ENCODE measurements at places on chromosomes 16 and 17.

- no peak for DNase-seq
Measured at GRCh38 chr17:2974347-2974746, 89.1 kb downstream of the OR1D5 start.

DNA sequence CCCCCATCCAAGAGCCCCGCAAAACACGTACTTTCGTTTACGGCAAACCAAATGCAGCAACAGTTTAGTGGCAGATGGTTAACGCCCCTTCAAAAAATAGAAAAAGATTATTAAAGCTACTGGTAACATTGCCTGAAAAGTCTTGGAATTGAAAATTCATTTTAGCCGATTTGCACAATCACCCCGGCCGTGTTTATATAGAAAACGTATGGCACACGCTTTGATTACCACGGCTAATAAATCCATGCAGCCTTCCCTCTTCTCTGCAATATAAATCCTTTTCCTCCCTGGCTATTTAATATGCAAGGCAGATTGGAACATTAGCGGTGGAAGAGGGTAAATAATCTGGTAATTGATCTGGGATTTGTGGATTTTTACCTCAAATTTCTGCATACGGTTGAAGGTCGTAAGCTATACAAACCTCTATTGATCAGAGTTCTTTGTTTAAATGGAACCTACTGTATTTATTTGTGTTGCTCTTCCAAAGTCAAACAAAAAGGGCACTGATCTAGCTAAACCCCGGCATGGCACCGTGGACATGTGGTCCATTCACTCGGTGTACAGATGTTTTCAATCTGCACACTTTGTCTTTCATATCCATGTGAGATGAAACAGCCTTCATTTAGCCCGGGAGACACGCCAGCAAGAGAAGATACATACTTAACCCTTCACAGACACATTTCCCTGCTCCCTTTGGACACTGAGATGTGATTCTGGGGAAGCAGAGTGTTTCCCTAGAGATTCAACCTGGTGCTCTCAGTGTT lies 238.1 kb upstream of the MAF start:
- no peak for DNase-seq

DNA sequence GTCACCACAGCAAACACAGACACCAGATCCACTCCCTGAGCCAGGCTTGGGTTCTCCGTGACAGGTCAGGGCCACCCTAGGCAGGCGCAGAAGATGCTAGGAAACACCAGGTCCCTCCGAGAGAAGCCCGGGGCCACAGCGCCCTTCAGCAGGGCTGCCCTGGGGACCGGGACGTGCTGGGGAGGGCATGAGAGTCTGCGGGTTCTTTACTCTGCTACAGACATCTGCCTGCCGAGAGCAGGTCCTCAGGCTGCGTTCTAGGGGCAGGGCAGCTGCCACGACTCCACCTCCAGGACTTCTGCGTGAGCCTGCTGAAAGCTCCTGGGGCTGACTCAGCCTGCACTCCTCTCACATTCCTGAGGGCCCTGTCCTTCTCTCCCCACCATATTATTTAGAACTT lies 11.4 kb downstream of the MYLK3 start:
- no peak for DNase-seq

DNA sequence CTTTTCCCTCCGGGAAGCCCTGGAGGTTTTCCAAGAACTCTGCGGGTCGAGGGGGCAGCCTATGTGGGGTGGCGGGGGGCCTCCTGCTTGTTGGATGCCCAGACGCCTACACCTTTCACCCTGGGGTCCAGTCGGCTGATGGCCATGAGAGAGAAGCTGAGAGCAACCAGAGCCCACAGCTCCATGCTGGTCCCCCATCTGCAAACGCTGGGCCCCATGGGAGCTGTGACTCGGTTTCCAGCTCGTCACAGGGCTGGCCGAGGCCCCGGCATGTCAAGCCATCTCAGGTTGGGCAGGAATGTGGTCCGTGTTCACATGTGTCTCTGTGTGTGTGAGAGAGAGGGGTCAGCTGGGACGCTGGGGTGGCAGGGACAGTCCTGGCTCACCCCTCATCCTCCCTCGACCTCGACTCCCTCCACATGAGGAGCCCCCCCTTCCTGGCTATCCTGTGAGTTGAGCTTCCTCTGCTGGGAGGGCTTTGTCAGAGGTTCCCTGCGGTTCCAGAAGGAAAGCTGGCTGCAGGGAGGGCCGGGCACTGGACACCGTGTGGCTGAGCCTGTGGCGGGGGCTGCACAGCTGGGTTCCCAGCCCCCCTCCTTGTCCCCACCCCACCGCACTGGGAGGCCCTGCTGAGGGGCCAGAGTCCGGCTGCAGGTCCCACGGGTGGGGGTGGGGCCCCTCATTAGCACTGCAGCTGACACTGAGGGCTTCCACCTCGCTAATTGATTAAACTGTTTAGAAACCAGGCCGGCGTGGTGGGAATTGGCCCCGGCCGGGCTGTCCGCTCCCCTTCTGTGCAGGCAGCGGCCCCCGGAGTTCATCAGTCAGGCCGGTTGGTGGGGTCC lies 19.1 kb downstream of the METRNL start:
- DNase-seq: no peak

GRCh38 chr16:17431968-17432625 lies 38.7 kb downstream of the XYLT1 start:
- no peak for DNase-seq

GRCh38 chr16:3922241-3922640 lies 41.7 kb upstream of the CREBBP start:
- DNase-seq: no peak

- no peak for DNase-seq
Measured at GRCh38 chr17:9842057-9842758, 16.5 kb downstream of the GLP2R start.

DNA sequence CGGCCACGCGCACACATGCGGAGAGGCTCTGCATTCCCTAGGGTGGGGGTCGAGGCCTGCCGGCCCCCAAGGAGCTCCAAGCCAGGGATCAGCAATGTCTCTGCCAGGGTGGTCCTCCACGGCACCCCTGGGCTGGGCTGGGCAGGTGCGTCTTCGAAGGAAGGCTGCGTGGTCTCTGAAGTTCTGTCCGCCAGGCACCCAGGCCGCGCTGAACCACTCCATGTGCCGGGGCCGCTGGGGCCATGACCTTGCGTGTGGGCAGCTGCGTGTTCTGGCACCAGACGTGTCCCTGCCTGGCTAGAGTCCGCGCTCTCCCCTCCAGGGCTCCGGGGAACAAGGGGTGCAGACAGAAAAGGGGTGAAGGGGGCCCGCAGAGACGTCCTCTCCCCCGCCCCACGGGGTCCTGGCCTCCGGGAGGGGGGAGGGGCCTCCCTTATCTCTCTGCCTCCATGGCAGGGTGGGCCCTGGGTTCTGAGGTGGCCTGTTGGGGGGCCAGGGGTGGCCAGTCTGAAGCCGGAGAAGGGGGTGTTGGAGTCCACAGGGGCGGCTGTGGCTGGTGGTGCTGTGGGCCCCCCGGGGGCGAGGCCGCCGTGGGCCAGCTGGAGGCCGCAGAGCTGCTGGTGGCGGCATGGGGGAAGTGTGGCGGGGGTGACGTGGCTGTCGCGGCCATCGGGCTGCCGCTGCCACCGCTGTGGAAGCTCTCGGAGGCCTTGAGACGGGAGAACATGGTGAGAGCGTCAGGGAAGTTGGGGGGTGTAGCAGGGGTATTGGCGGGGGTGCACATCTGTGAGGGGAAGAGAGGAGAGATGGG lies 5.3 kb downstream of the UBALD1 start:
- DNase-seq: no peak

DNA sequence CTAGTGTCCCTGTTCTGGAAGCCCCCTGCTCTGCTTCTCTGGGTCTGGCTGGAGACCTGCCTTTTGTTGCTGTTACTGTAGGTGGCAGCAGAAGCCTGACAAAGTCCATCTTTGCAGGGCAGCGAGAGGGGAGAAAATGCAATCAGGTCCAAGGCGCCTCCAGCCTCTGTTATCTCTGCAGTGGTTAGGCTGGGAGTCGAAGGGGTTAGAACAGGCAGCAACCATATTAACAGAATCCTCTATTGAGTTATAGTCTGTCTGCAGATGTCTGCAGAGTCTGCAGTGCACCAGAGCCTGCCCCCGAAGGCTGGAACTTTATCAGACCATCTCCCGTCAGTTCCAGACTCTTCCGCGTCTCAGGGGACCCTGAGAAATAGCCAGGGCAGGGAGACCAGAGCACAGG lies 404.9 kb upstream of the EEF2KMT start:
- DNase-seq: no peak

GRCh38 chr17:78497115-78497540 lies 80.1 kb downstream of the DNAH17 start:
- peak; percentile 31 for DNase-seq

DNA sequence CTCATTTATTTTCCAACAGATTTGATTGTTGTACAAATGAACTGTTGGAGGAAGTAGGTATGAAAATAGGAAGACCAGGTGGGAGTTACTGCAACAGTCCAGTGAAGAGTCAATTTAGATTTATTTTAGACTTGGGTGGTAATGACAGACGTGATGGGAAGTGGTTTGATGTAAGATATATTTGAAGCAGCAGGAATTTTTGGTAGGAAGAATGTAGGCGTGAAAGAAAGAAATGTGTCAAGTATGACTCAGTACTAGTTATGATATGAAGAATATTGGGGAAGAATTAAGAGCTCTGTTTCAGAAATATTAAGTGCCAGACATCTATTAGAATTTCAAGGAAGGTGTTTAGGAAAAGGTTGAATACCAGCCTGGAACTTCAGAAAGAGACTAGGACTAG lies 247.9 kb upstream of the AXIN2 start:
- no peak for DNase-seq

GRCh38 chr16:53482123-53482522 lies 20.9 kb downstream of the AKTIP start:
- DNase-seq: no peak

DNA sequence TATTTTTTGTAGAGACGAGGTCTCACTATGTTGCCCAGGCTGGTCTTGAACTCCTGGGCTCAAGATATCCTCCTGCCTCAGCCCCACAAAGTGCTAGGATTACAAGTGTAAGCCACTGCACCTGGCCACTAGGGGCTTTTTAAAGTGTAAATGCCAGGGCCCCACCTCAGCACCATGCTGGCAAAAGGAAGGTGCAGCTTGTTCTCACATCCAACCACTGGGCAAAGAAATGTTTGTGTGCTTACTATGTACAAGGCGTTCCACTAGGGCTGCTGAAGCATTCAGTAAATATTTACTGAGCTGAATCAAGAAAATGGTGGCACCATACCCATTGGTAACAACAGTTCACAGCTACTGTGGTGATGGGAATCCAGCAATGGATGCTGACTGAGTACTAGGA lies 22.6 kb downstream of the COG1 start:
- DNase-seq: no peak

DNA sequence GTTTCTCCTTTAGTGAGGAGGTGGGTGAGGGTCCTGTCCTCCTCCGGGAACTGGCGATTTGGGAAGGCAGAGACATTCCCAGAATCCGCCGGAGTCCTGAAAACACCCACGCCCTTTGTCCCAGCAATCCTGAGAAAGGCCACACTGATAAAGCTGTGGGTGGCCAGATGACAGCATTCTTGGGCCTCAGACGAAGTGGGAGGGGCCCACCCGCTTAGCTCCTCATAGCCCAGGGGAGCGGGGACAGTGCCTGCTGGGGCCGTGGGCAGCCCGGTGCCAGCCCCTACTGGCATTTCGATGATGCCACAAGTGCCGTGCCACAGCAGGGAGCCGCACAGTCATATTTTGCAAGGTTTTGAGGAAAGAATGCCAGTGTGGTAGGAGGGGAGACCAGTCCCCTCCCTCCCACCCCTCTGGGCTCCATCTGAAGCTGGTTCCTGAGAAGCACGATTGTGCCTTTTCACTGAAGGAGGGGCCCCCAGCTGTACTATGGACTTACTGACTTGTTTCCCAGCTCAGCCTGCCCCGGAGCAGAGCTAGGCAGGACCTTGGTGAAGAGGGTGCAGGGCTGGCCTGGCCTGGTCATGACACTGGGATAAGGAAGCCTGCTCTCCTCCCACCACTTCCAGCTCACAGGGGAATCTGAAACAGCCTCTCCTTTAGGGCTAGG lies 20.9 kb upstream of the MPRIP start:
- no peak for DNase-seq

All from bone marrow (tissue), 2 donors.